ENCODE measurements at places on chromosomes 16 and 17.

- DNase-seq: no peak
Observed at GRCh38 chr17:28533091-28533807, 19.2 kb downstream of the UNC119 start.

DNA sequence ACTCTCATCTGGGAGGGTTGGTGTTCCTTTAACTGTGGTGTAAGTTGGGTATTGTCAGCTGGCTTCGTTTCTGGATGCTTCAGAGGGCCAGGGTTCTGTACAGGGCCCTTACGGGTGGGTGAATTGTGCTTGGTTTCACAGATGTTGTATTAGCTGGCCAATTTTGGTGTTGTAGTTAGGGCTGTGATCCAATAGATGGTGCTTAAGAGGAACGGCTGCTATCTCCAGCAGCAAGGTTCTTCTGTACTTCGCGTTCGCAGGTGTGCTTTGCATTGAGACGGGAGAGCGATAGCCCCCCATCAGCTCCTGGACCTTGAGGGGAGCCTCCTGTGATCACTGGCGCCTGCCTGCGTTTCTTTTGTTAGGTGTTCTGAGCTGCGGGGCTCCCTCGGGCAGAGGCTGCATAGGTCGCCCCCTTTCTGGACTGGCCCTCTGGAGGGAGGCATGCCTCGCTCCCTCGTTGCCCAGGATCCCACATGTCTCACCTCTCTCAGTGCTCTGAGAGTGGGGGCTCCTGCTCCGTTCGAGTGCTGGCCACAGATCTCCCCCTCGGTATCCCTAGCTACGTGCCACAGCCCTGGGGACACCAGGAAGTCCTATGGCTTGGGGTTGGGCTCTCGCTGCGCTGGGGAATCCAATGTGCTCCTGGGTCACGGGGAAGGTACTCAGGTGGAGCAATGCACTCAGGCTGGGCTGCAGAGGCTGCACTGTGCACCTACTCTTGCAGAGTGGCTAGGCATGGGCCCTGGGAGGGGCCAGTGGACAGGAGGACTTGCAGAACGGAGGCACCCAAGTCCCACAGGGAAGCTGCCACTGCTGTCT lies 837 bp upstream of the PRDM7 start:
- no peak for DNase-seq

GRCh38 chr16:63315229-63315628 lies 1279.0 kb upstream of the CDH8 start:
- no peak for DNase-seq

DNA sequence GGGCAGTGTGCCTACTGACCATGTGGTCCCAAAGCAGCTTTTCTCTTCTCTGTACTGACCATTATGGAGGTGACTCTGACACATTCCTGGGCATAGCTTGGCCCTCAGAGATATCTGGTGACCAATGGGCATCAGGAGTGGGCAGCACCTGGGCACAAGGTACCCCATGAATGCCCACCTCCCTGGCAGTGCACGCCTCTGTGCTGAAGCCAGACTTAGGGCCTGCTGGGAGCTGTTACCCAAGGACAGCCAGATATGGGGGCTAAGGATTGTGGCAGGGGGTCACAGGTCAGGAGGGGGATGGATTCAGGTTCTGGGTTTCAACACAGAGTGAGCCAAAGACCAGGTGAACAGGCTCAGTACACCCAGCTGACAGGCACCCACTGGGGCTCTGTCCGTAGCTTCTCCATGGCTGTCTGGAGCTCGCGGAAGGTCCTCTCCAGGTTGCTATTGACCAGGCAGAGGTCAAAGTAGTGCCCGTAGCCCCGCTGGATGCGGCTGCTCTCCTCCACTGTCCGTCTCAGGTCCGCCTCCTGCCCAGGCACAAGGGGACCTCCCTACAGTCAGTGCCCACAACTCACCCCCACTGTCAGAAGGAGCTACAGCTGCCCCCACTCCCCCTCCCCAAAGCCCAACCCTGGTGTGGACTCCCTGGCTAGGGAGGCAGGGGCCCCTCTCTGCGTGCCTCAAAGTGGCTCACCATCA lies 29.7 kb downstream of the MPP2 start:
- DNase-seq: no peak

- no peak for DNase-seq
Observed at GRCh38 chr17:46135879-46136563, 57.2 kb downstream of the KANSL1 start.

DNA sequence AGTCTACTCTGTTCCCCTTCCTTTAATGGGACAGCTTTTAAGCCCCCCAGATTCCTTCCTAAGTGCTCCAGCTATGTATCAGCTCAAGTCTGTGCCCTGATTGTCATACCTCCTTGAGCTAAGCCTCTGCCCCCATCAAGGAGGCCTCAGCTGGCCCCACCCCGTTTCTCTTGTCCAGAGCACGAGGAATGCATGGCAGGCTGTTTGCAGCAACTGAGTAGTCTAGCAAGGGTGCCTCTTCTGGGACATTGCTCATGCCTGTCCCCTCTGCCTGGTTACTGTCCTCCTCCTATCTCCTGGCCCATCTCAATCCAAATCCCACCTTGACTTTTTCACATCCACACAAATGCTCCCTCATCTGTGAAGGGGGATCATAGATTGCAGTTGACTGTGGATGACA lies 27.8 kb upstream of the TMEM220 start:
- no peak for DNase-seq

- DNase-seq: peak; percentile 61
Observed at GRCh38 chr17:28982131-28982793, 23.6 kb downstream of the SEZ6 start.

DNA sequence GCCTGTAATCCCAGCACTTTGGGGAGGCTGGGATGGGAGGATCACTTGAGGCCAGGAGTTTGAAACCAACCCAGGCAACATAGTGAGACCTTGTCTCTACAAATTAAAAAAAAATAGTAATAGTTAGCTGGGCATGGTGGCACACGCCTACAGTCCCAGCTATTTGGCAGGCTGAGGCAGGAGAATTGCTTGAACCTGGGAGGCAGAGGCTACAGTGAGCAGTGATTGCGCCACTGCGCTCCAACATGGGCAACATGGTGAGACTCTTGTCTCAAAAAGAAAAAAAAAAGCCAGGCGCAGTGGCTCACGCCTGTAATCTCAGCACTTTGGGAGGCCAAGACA lies 56.9 kb upstream of the MRTFB start:
- no peak for DNase-seq
